ENCODE measurements at places on chromosomes 16 and 17.

DNA sequence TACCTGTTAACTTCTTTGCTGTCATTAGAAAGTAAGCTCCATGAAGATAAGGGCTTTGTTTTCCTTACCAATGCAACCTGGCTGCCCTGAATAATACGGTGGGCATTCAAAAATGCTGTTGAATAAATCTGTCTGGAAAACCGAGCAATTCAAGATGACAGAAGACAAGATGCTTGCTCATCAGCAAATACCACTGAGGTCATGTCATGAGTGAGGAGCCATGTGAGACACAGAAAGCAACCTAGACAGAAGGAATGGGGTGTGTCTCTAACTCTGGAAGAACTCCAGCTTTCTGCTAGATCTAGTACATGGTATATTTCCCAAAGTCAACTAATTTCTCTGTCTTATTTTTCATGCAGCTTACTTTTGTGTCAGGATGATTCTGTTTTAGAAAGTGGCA lies 64.2 kb downstream of the STH start:
- peak; percentile 89 for DNase-seq

DNA sequence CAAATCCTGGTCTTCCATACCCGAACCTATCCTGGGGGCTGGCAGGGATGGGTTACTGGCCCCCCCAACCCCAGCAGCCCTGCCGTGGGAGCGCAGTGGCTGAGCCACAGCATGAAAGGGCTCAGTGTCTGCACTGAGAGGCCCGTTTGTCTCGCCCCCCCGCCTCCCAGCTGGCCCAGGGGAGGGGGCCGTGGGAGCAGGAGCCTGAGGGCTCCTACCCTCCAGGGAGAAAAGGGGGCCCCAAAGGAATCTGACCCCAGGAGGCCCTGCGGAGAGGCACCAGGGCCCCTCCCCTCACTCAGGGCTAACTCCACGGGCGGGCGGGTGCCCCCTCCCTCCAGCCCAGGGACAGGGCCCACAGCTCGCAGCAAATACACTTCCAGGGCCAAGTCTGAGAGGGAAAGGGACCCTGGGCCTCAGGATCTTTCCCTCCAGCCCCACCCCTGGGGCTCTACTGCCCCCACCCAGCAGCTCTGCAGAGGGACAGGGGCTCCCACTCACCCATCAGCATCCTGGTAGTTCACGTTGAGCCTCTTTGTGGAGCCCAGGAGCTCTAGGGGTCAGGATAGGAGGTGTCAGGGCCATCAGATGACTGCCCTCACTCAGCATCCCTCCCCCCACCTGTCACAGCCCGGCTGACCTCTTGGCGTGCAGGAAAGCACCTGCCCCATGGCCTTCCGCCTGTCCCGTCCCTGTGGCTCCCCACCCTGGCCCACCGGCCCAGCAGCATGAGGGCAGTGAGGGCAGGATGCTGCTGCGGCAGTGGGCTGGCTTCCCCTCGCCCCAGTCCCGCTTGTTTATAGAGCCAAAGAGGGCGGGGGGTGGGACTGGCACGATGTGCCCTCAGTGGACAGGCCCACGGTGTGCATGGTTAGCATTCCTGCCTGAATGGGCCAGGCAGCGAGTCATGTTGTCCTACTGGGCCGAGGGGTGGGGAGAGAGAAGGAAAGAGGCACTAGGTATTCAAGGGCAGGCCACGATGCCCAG lies 7.3 kb downstream of the CASKIN2 start:
- no peak for DNase-seq

GRCh38 chr17:81034779-81035520 lies at the start of gene BAIAP2:
Gene BAIAP2 (plus strand): TSS chr17:81035151. CDS start chr17:81035255, 104 bp downstream.
- DNase-seq: peak; percentile 89

DNA sequence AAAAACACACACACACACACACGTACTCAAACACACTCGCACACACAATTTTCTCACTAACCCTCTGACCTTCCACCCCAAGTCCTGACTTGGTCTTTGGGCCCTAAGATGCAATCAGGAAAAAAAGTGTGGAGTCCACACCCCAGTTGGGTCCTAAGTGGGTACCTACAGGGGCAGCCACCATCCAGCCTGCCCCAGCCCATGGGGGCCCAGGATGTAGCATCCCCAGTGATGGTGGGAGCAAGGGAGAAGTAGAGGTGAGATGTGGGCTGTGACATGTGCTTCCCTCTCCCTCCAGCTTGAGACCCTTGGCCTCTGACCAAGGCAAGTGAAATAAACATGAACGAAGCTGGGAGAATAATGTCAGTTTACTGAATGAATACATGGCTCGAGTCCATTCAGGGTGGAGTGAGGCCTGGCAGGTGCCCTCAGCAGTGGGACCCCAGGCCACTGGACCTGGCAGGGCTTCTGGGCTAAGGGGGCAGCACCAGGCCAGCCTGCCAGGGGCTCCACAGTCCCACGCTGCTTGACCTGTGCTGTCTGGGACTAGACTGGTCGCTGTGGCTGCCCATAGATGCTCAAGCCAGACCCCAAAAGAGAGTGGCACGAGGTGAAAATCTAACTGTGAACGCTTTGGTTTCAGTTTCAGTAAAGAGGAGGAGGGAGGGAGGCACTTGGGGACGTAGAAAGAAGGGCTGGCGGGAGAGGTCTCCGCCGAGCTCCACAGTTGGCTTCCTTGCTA lies 73.7 kb downstream of the MRC2 start:
- DNase-seq: no peak

DNA sequence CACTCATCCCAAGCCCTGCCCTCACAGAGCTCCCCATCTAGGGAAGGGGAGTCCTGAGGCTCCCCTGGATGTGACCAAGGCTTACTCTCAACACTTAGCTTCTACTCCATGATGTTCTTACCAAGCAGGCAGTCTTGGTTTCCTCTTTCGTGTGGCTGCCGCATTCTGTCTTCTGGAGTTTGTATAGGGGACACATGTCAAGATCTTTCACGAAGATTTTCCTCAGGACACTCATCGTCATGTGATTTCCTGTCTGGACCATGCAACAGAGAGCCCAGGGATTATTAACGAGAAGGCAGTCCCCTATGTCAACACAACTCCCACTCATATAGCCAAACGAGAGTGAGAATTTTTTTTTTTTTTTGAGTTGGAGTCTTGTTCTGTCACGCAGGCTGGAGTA lies 10.4 kb downstream of the PRSS54 start:
- DNase-seq: no peak

- DNase-seq: no peak
These were observed 5.1 kb downstream of the PITPNA start for GRCh38 chr17:1557355-1558095.

GRCh38 chr16:5018793-5019192 lies 14.9 kb downstream of the NAGPA start:
- no peak for DNase-seq

DNA sequence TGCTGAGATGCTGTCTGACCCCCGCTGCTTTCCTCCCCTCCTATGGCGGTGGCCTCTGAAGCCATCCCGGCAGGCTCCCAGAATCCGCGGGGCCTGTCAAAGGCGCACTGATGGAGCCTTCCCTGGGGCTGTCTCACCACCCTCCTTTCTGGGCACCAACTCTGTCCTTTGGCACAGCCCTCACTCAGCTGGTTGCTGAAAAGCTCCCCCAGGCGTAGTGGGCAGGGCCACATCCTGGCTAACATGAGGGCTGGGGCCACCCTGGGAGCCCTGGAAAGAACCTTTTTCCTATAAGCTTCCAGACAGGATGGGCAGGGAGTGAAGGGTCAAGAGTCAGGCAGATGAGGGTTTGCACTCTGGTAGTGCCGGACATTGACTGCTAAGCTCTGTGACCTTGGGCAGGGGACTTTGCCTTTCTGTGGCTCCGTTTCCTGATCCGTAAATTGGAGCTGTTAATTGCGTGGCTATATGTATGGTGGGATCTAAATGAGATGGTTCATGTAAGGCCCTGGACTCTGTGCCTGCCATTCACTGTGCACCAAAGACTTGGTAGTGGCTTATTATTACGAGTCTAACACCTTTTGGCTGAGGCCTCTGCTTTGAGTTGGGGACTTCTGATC lies 27.6 kb upstream of the LASP1NB start:
- DNase-seq: no peak

DNA sequence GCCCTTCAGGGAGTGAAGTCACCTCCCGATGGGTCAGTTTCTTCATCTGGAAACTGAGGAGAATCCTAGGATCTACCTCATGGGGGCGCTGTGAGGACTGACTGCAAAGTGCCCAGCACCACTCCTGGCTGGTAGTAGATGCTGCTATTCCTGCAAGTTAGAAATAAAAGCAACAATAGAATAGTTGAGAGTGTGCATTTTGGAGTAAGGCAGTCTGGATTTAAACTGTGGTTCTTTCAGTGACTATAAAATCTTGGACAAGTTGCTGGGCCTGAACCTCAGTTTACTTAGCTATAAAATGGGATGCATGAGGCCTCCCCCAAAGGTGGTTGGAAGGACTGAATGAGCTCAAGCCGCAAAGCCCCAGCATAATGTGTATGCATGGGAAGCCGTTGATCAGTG lies 70.6 kb downstream of the CYB5B start:
- DNase-seq: no peak
